ENCODE measurements at places on chromosomes 1 and 21.

- no peak for DNase-seq
Measured at GRCh38 chr1:15028102-15028501, 125.4 kb upstream of the TMEM51 start.

GRCh38 chr1:35762141-35762540 lies 7.6 kb downstream of the CLSPN start:
- DNase-seq: no peak

DNA sequence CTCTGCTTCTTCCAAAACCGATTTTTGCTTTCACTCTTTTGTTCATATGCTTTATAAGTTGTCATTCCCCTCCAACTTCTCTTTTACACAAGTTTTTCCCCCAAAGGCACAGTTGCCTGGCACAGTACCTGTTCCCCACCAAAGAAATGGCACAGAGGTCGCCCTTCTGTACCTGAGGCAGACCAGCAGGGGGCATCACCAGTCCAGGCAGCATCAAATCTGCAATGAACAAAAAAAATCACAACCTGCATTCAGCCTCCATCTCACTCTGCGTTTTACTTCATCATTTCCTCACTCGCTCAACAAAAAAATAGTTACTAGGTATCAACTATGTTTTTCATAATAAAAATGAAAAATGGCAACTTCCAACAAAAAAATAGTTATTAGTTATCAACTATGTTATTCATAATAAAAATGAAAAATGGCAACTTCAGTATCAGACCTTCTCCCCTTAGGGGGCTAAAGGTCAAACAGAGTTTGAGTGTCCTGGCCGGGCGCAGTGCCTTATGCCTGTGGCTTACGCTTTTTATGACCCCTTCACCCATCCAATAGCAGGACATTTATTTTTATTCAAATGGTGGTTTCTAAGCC lies 4.1 kb downstream of the EIF2D start:
- no peak for DNase-seq

GRCh38 chr1:199151634-199152425 lies 513.0 kb downstream of the PTPRC start:
- DNase-seq: no peak

GRCh38 chr1:75100481-75101092 lies 33.6 kb upstream of the LHX8 start:
- DNase-seq: no peak

DNA sequence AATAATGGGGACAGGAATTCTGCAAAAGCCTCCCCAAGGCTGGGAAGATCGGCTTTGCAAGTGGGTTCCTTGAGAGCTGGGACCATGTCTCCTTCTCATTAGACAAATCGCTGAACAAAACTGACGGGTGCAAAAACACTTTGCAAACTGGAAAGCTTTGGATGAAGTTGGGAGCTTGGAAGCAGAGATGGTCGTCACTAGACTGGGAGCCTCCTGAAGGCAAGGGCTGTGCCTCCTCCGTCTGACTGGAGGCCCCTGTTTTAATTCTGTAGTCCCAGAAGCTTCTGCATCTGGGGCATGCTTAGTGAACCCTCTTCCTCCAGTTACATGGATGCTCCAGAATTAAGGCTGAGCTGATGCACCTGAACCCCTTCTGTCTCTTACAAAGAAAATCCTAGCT lies 82.3 kb upstream of the IFFO2 start:
- no peak for DNase-seq

DNA sequence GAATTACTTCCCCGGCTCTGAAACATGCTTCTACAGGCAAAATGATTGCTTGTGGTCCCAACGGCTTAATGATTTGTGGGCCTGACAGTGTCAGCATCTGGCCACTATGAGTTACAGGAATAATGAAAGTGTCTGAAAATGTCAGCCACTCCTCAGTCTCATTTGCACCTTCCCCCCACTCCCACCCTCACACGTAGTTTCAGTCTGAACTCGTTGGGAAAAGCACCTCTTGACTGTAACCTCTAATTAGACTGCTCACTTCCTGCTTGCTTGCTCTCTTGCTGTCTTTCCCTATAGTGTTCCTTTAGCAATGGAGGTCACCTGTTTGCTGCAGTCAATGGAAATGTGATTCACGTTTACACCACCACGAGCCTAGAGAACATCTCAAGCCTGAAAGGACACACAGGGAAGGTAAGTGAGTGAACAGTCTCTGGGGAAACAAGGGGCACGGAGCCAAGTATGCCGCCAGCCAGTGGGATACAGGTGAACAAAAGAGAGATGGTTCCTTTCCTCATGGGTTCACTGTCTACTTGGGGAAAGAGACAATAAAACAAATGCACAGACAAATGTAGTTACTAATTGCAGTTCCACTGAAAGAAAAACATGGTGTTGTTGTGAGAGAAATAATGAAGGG lies 27.1 kb downstream of the CFAP57 start:
- no peak for DNase-seq

DNA sequence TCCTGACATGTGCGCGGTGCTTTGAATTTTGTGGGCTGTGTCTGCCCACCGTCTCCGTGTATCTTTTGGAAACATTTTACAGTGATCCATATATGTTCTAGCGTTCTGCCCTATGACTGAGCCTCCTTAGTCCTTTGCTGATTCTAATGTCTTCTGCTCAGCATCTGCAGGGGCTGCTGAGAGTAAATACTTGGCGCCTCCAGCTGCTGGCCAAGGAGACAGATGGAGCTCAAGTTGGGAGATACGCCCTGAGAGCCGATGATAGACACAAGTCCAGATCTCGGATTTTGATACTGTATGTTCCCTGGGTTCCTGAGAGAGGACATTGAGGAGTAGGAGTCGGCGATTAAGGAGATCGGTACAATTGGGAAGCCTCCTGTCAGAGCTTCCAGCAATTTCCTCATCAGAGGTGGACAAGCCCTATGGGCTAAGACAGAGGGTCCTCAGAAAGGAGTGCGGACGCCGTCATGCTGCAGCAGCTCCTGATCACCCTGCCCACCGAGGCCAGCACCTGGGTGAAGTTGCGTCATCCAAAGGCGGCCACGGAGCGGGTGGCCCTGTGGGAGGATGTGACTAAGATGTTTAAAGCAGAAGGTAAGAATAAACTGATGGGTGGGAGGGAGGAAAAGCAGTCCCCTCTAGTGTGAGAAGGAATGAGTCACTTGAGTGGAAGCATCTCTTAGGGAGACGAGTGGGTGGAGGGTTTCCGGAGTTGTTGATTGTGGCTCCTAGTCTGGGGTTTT lies 390 bp downstream of the ZFP69B start:
- no peak for DNase-seq
